ENCODE measurements at places on chromosomes 2 and 18.

DNA sequence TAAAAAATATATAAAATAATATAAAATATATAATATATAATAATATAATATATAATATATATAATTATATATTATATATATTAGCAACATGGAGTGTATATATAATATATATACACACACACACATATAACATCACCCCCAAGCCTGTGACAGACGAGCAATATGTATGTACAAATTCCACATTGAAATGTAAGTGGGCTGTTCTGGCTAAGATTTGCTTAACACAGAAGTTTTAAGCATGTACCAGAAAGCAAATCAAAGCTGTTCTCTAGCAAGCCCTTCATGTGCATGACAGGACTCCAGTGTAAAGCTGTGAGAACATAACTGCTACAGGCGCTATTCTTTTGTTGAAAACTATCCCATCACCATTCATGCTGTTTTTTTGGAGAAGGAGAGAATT lies 261.7 kb upstream of the TNP1 start:
- no peak for DNase-seq

GRCh38 chr2:166610180-166610912 lies 116.3 kb upstream of the SCN7A start:
- DNase-seq = peak; percentile 17

DNA sequence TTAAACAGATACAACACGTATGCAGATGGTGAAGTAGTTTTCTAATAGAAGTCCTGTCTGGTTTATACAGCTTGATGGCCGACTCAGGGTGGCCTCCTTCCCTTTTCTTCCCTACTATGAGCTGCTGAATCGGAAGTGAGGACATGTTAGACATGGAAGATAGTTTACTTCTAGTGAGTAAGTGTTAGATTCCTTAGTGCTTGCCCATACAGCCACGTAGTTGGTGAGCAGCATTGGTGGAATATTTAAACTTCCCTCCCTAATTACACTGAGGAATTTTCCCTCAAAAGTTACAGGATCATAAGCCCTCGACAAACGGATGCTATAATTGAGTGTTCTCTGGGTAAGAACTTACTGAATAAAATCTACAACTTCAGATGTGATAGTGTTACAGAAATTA lies 52.1 kb downstream of the RHBDD1 start:
- DNase-seq = peak; percentile 92

GRCh38 chr2:64635976-64636911 lies 17.5 kb downstream of the SERTAD2 start:
- no peak for DNase-seq

- no peak for DNase-seq
Measured at GRCh38 chr2:44456946-44457345, 95.2 kb downstream of the CAMKMT start.

- no peak for DNase-seq
Measured at GRCh38 chr2:186017278-186017677, 278.7 kb downstream of the FSIP2 start.

DNA sequence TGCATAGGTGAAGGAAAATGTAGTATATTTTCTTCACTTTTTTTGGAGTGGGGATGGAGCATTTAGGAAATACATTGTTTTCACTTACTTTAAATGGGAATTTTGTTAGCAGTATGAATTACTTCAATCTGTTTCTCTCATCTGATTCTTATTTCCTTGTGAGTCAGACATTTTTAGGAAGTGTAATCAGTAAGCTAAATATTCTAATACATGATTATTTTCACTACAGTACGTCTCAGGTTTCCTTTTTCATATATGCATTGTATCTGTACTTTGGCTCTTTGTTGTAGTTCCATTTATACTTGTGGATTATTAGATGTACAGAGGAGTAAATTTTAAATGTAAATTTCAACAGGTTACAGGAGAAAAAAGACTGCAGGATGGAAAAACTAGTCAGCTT lies 27.9 kb downstream of the GPD2 start:
- peak; percentile 38 for DNase-seq

GRCh38 chr2:12397854-12398253 lies 318.9 kb upstream of the TRIB2 start:
- peak; percentile 18 for DNase-seq

DNA sequence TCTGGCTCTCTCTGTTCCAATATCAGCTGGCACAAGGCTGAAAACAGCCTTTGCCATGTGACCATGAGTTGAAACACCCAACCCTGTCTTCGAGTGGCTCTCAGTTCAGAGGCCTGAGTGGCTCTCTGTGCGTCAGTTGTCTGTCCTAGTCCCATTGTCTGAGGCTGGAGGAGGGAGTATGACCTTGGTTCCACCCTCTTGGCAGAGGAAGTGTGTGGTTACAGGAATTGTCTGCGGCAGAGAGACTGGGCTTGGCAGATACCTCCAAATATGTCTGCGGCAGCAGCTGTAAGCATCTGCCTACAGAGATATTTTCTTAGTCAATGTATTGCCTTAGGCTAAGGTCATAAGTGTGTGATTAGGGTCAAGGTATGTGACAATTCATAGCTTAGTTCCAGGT lies 32.6 kb downstream of the CNGA3 start:
- peak; percentile 25 for DNase-seq

DNA sequence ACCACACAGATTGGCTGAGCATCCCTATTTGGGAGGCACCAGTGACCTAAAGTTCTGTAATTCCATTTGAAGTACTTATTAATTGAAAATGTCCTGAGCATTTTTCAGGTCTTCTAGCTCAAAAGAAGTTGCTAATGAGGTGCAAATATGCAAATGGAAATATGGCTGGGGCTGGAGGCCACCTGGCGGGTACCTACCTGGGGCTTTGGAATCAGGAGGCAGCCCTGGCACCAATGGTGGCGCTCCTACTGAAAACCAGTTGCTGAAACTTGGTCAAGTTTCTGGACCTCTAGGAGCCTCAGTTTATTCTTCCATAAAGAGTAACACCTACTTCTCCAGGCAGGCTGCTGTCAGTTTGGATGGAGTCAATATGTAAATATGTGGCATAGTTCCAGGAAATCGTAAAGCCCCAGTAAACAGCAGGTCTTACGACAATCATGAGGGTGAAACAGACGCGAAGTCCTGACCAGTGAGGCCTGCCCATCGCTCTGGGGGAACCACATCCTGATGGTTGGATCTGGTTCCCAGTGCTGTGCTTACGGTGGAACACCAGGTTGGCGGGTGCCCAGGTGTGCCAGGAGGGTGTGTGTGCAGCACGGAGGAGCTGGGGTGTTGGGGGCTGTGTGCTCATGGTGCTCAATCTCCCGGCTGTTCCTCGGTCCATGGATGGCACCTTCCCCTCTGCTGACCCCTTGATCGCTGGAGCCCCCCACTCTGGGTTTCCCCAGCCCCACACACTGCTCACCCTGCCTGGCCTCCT lies 186.1 kb downstream of the TWIST2 start:
- DNase-seq = no peak

GRCh38 chr2:204635478-204635877 lies 90.2 kb downstream of the PARD3B start:
- DNase-seq = no peak

GRCh38 chr2:166573391-166573790 lies 79.3 kb upstream of the SCN7A start:
- DNase-seq = peak; percentile 77

DNA sequence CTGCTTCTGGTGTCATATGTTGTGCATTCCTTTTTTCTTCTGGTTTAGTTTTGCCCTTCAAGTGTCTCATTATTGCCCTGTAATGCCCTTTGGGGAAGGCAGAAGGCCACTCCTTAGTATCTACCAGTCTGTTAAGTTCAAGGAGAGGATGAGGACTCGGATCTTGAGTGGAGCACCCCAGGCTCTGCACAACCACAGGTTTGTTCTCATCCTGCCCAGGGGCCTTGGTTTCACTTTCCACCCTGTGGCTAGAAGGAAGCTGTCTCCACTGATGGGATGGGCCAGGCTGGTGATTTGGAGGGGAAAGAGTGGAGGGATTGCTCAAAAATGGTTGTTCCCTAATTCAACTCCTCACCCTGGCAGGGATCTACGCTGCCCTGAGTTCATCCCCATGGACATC lies 30.2 kb upstream of the RAB11FIP5 start:
- DNase-seq = no peak

DNA sequence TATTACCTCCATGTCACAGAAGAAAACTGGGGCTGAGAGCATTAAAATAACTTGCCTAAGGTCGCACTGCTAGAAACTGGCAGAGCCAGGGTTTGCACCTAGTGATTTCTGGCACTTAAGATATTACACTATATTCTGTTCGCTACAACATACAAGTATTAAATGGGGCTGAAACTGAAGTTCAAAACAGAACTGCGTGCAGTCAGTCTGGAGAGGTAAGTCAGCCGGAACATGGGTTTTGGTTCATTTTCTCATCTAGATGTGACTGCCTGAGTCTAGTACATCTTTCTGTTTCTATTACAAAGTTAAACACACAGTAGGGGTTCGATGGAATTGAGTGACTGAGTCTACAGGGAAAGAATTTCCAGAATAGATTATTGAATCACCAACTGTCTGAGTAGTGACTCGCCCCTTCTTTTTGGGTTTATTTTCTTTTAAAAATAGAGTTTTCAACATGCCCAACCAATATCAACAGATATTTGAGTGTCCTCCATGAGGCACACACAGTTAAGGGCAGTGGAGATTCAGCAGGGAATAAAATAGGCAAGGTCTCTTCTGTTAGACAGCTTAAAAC lies 150.8 kb downstream of the RNF152 start:
- DNase-seq = peak; percentile 34

DNA sequence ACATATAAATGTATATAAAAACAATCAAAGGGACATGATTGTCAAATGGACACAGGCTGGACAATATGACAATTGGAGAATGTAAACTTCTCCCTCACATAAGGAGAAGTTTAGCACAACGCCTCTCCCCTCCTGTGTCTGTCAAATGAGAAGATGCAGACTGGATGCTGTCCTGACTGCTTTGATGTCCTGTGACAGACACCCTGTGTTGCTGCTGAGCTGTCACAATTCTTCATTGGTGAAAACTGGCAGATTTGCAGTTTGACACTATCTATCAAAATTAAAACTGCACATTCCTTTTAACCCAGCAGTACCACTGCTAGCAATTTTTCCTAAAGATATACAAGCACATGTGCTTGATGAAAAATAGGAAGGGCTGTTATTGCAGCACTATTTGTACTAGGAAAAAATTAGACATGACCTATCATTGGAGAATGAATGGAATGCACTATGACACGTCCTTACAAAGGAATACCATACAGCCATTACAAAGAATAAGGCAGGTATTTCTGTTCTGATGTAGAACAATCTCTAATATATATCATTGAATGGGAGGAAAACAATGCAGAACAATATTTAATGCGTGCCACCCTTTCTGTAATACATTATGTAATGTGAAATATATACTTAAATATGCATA lies 12.4 kb downstream of the DPYSL5 start:
- no peak for DNase-seq

GRCh38 chr2:107380912-107381311 lies 445.8 kb upstream of the RGPD4 start:
- no peak for DNase-seq

GRCh38 chr2:165833156-165833555 lies 39.1 kb upstream of the GALNT3 start:
- DNase-seq = peak; percentile 68

DNA sequence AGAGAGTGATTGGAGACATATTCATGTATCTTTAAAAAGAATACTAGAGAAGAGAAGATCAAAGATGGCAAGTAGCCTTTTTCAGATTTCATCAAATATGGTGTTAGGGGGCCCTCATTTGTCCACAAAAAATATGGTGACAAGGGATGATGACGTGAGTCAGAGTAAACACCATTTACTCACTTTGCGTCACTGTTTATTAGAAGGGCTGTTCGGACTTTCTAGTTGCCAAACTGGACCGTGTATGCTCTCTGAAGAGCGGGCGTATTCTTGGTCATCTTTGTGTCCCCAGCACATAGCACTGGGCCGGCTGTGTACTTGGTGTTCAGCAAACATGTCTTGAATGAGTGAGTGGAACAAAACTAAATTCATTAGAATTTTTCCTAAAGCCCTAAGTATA lies 37.5 kb downstream of the TTC39C start:
- DNase-seq = no peak

GRCh38 chr2:177753682-177754491 lies 318.7 kb downstream of the PDE11A start:
- peak; percentile 85 for DNase-seq

DNA sequence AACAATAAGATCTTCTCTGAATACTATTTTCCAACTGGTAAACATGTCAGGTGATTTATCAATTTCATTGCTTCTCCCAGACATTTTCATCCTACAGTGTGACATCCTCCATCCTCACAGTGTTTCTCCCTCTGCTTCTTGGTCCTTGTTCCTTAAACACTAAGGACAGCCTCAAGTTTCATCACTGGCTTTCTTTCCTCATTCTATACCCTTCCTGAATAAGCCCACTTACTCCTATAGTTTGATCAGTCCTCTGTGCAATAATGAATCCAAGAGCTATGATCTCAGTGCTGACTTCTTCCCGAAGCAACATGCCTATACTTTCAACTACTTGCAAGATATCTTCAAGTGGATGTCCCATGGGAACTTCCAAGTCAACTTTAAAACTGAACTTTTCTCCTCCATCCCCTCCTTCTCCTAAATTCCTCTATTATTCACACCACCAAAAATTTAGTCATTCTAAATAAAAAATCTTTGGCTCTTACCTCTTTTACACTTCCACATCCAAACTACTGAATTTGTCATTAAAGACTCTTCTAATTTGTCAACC lies 87.6 kb downstream of the FAM228A start:
- DNase-seq = peak; percentile 40

DNA sequence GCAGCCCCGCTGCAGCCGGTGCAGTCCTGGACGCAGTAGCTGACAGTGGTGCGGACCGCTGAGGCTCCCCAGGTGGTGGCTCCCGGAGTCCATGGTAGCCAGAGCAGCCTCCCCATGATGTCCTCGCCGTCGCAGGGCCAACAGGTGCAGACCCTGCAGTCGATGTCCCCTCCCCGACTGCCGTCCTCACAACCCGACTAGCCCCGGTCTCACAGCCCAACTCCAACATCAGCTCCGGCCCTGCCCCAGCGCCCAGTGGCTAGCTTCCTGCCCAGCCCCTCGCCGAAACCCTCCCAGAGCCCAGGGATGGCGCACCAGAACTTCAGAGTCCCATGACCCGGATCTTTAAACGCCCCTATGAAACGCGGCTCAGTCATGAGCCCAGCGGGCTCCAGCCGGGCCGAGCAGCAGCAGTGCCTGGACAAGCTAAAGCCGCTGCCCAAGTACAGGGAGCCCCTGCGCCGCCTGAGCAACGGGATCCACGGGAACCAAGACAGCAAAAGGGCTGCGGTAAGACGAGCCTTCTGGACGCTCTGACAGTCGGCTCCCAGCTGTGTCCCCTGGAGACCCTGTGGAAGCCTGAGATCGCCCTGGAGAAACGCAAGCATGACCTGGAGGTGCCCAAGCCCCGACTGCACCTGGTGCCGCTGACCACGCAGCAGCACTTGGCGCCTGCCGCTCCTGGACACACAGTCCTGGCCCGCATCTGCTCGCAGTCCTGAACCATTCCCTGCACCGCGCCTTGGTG lies 53.8 kb upstream of the TUBA3E start:
- no peak for DNase-seq

GRCh38 chr2:239587841-239588240 lies 187.0 kb upstream of the HDAC4 start:
- DNase-seq = no peak

DNA sequence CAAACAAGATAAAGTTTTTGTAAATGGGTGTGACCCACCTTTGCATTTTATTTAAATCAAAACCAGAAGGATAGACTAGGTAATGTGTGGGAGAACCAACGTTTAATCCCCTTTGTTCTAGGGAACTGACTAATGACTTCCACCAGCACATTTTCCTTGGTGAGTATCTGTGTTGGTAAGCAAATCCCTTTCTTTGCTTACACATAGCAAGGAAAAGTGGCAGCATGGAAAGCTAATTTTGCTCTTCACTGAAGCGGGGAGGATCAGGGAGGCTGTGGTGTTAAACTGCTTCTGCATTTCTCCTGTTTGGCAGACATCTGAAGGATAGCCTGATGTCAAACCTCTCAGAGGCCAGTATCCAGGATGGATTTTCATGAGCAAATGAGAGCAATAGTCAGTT lies 331.1 kb downstream of the PTPRM start:
- DNase-seq = no peak

All from EH (cell line).